ENCODE measurements at places on chromosomes 6 and 20. TPM values are rescaled to one million over a fixed set of nuclear protein-coding genes. Genes with fewer than 3 reads are reported as not detected.

- no peak for DNase-seq
Measured at GRCh38 chr20:14853079-14853478, 515.7 kb upstream of the FLRT3 start.

DNA sequence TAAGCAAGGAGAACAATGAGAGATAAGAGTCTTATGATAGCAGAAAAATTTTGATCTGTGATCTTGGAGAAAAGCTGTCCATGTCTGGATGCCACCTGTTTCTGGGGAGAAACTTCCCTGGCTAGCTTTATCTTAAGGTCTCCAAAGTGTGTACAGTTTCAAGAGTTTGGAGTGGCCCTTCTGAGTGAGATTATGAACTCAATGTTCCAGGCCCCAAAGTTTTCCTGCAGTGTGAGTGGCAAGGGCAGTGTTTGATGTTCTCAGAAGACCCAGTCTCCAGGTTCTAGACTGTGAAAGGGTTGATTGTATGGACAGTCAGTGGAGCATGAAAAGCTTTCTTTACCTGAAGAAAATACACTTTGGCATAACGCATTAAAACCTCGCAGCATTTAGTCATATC, 121.7 kb downstream of the OLIG3 start:
- no peak for DNase-seq

- no peak for DNase-seq
Measured at GRCh38 chr6:41184761-41185160, 16.2 kb downstream of the TREML2 start.

GRCh38 chr20:41064377-41064776, 35.8 kb downstream of the TOP1 start:
- no peak for DNase-seq

APCDD1L gene
- not detected for total RNA-seq

Measured in endothelial cell (in vitro differentiated cells).